ENCODE measurements at places on chromosomes 12 and 14. TPM values are rescaled to one million over a fixed set of nuclear protein-coding genes. Genes with fewer than 3 reads are reported as not detected.
A peak's percentile ranks its signal among the peaks of the same experiment; 100 is the strongest.

Gene PRKAB1
- total RNA-seq, result 25.3 TPM

Gene AQP2
- not detected for total RNA-seq

Gene HCAR1
- total RNA-seq, result 0.21 TPM

GRCh38 chr12:4439736-4440135 is 5.9 kb downstream of the FGF6 start:
- no peak overlapping the region for H3K27ac ChIP-seq
- H3K27me3 ChIP-seq, result peaks cover 3% of the 10 kb centered on the region
- H3K4me3 ChIP-seq, result no peak overlapping the region
- H3K36me3 ChIP-seq, result no peaks in the 10 kb centered on the region

DNA sequence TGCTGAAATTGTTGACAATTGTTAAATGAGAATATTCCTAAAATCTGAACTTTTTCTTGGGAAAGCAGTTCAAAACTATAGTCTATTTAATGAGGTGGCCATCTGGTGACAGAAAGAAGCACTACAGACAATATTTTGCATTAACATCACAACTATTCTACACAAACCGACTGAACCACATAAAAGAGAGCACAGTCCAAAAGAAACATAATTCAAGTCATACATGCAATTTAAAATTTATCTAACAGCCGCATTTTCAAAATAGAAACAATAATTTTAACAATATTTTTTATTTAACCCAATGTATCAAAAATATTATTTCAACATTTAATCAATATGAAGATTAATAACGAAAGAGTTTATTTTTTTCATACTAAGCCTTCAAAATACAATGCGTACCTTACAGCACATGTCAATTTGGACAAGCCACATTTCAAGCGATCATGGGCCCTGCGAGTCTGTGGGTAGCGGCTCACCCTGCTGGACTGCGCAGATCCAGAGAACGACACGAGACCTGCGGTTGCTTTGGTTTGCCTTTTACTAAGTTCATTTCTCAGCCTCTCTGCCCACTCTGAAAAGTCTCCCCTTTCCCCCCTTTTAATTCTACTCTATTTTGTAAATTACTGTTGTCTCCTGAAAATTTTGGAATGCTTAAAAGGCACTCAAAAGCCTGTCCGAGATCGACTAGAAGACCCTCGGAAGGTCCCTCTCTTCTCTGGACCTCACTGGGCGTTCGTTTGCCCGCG is 947 bp upstream of the LRRC9 start:
- no peak for DNase-seq
- H3K36me3 ChIP-seq, result no peaks in the 10 kb centered on the region
- no peak overlapping the region for H3K27ac ChIP-seq
- peaks cover 7% of the 10 kb centered on the region for H3K4me1 ChIP-seq
- peak overlapping the region; percentile 79 for H3K4me3 ChIP-seq

GRCh38 chr14:71891970-71892369 is 40.3 kb upstream of the RGS6 start:
- no peak for DNase-seq
- H3K27me3 ChIP-seq, result no peaks in the 10 kb centered on the region
- H3K4me3 ChIP-seq, result no peak overlapping the region
- H3K27ac ChIP-seq, result no peak overlapping the region
- no peaks in the 10 kb centered on the region for H3K36me3 ChIP-seq

- H3K4me1 ChIP-seq, result peaks cover 22% of the 10 kb centered on the region
- no peaks in the 10 kb centered on the region for H3K27me3 ChIP-seq
- no peak for DNase-seq
- H3K4me3 ChIP-seq, result no peak overlapping the region
Observed at GRCh38 chr14:75658957-75659356, 1.7 kb downstream of the ERG28 start.

GRCh38 chr12:47377414-47378221 is 297.9 kb upstream of the AMIGO2 start:
- no peaks in the 10 kb centered on the region for H3K27me3 ChIP-seq
- DNase-seq, result no peak
- H3K4me3 ChIP-seq, result no peak overlapping the region
- H3K36me3 ChIP-seq, result no peaks in the 10 kb centered on the region

DNA sequence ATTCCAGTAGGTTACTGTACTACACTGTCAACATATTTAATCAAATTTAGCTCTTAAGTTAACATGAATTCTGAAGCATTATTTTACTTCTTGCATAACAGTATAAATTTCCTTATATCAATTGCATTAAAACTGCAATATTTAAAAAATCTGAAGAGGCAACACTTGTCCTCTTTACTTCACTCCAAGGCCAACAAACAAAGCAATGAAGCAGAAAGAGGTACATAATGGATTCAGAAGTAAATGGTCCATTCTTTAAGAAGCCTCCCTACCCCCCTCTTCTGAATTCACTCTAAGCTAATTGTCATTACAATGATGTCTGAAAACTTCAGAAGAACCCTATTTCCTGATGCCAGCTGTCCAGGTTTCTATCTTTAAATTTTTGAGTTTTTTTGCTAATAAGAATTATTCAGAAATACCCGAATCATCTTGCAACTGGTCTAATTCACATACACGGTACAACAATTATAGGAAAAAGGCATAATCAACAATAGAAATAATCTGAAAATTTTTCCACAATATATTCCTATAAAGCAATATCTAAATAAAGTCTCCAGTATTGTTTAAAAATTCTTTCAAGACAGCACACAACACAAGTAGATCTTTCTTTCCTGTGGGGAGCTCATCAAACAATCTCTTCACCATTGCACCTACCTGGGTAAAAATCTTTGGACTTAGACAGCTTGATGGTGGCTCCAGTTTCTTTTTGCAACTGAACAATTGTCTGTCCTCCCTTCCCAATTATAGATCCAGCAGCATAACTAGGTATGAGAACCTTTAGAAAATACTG is 2.9 kb downstream of the NOVA1 start:
- H3K27me3 ChIP-seq, result peaks cover 35% of the 10 kb centered on the region
- H3K4me1 ChIP-seq, result peaks cover 13% of the 10 kb centered on the region
- H3K27ac ChIP-seq, result no peak overlapping the region
- no peak for DNase-seq
- no peaks in the 10 kb centered on the region for H3K36me3 ChIP-seq

DNA sequence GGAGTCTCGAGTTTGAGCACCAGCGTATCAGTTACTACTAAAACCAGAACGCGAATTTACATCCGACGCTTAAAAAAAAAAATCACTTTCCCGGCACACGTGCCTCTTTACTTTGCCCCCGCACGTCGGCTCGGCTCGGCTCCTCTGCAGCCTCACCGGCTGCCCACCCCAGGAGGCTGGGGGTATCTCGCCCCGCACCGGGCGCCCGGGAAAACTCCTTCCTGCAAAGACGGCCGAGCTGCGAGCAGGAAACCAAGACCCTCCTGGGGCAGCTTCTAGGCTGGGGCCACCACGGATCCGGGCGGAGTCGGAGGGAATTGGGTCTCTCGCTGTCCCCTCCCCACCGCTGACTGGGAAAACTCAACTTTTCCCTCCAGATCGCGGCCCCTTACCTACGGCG is 610 bp downstream of the VSIG10 start:
- peaks cover 3% of the 10 kb centered on the region for H3K36me3 ChIP-seq
- no peak for DNase-seq
- peaks cover 16% of the 10 kb centered on the region for H3K4me1 ChIP-seq
- H3K27me3 ChIP-seq, result no peaks in the 10 kb centered on the region
- H3K27ac ChIP-seq, result peak overlapping the region; percentile 76
- peak overlapping the region; percentile 87 for H3K4me3 ChIP-seq

DNA sequence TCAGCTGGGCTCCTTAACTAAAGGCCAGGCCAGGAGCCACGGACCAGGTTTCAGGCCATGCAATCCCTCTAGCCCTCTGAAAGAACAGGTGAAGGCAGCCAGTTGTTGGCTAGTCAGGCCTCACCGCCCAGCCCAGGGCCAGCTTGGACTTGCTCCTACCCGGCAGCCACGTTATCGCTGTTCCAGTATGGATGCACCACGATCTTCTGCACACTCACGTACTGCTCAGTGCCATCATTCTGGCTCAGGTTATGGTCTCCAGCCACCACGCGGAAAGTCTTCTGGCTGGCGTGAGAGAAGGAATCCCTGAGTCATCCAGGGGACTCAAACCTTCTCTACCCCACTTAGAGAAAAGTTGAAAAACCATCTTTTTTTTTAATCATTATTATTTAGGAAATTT is 4.1 kb downstream of the CELA1 start:
- H3K4me3 ChIP-seq, result no peak overlapping the region
- no peak for DNase-seq
- no peaks in the 10 kb centered on the region for H3K27me3 ChIP-seq

GRCh38 chr14:89351516-89352404 is 65.3 kb downstream of the FOXN3 start:
- no peak for DNase-seq
- peak overlapping the region; percentile 58 for H3K4me3 ChIP-seq
- peaks cover 37% of the 10 kb centered on the region for H3K4me1 ChIP-seq
- peak overlapping the region; percentile 96 for H3K27ac ChIP-seq
- H3K36me3 ChIP-seq, result peaks cover 32% of the 10 kb centered on the region
- H3K27me3 ChIP-seq, result no peaks in the 10 kb centered on the region

GRCh38 chr14:86574051-86574777 is 1044.3 kb downstream of the FLRT2 start:
- peak overlapping the region; percentile 46 for H3K27ac ChIP-seq
- H3K36me3 ChIP-seq, result no peaks in the 10 kb centered on the region
- no peaks in the 10 kb centered on the region for H3K27me3 ChIP-seq
- peak overlapping the region; percentile 64 for H3K4me3 ChIP-seq
- peaks cover 27% of the 10 kb centered on the region for H3K4me1 ChIP-seq
- DNase-seq, result no peak

DNA sequence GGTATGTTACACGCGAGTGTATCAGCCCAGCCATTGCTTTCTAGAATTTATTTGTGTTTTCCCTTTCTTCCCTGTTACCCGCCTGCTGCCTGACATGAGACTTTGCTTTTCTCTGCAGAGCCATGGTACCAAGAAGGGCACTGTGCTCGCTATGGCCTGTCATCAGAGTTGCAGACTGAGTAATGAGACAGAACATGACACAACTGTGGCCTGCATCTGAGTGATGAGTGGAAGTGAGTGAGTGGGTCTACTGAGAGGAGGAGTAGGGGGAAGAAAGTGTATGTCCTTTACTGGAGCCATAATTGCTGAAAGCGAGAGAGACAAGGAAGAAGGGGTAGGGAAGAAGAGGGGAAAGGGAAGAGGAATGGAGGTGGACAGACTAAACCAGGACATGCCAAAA is 2.9 kb downstream of the RILPL1 start:
- peaks cover 30% of the 10 kb centered on the region for H3K4me1 ChIP-seq
- no peak overlapping the region for H3K4me3 ChIP-seq
- H3K27me3 ChIP-seq, result no peaks in the 10 kb centered on the region
- DNase-seq, result no peak

DNA sequence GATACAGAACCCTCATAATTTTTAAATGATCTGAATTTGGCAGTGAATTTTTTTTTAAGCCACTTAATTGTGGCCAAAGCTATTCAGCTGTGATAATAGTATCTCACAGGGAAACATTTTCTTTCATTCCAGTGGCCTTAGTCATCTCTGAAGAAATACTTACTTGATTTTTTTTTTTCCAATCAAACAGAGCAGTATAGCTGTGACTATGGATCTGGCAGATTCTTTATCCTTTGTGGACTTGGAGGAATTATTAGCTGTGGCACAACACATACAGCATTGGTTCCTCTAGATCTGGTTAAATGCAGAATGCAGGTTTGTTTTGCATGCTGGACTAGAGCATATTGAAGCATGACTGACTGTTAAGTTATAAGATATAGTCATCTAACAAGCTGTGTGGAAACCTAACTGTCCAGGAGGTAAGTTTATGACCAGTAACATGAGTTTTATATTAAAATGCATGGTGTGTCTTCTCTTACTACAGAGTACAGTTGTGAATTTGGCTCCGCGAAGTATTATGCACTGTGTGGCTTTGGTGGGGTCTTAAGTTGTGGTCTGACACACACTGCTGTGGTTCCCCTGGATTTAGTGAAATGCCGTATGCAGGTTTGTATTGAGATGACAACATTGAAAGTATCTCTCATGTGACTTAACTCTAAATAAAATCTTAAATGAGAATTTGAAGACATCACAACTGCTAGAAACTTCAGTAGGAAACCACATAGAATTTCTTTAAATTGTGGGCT is 1.9 kb downstream of the SLC25A3 start:
- peak overlapping the region; percentile 83 for H3K4me3 ChIP-seq
- peaks cover 34% of the 10 kb centered on the region for H3K4me1 ChIP-seq
- DNase-seq, result peak; percentile 17
- peaks cover 26% of the 10 kb centered on the region for H3K36me3 ChIP-seq
- no peaks in the 10 kb centered on the region for H3K27me3 ChIP-seq
